ENCODE measurements at places on chromosomes 2 and 18. TPM values are rescaled to one million over a fixed set of nuclear protein-coding genes. Genes with fewer than 3 reads are reported as not detected.

DNA sequence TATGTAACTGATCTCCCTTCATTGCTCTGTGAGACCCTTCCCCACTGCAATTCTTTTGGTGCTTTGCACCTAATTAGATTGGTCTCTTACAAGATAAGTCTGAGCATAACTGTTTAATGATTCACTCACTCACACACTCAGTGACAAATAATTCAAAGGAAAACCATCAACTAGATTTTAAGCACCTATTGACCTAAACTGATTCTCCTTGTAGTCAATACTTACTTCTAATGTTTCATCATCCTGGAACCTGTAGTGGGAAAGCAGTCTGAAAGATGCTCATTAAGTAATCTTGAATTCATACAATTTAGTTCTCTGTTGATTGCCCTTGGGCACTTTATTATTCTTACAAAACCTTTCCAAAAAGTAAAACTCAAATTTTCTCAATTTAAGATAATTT lies 74.3 kb upstream of the COL5A2 start:
- H3K27ac ChIP-seq, result no peak overlapping the region
- H3K36me3 ChIP-seq, result no peaks in the 10 kb centered on the region
- no peak overlapping the region for H3K4me3 ChIP-seq
- no peaks in the 10 kb centered on the region for H3K27me3 ChIP-seq
- no peak for DNase-seq

DNA sequence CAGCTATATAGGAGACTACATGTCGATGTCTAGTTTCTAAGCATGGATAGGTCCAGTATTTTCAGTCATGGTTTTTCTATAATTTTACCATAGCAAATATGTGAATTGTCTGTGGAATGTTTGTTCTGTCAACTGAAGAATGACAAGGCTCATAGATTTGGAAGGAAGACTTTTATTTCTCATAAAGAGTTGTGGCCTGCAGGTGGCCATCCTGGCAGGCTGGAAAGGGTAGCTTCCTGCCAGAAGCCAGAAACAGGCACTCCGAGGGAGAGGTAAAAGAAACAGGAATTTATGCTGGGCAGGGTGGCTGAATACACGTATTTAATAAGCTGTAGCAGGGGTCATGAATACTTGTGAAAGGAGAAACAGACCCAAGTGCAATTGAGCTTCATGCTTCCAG lies 182.1 kb downstream of the PARD3B start:
- H3K27ac ChIP-seq, result no peak overlapping the region
- no peaks in the 10 kb centered on the region for H3K27me3 ChIP-seq
- DNase-seq, result no peak
- no peak overlapping the region for H3K4me3 ChIP-seq
- H3K4me1 ChIP-seq, result no peaks in the 10 kb centered on the region

- H3K27me3 ChIP-seq, result no peaks in the 10 kb centered on the region
- no peak overlapping the region for H3K4me3 ChIP-seq
- DNase-seq, result no peak
- peaks cover 79% of the 10 kb centered on the region for H3K4me1 ChIP-seq
- no peak overlapping the region for H3K27ac ChIP-seq
Observed at GRCh38 chr2:25281941-25282340, 59.8 kb downstream of the DNMT3A start.

Gene SLC23A3
- 8.7 TPM for total RNA-seq

- DNase-seq, result no peak
- no peaks in the 10 kb centered on the region for H3K27me3 ChIP-seq
- no peaks in the 10 kb centered on the region for H3K36me3 ChIP-seq
- H3K27ac ChIP-seq, result no peak overlapping the region
Observed at GRCh38 chr18:34767601-34768027, 57.5 kb downstream of the DTNA start.

Gene EEF1B2
- 803 TPM for total RNA-seq

GRCh38 chr2:234292205-234292961 lies 204.5 kb downstream of the ARL4C start:
- DNase-seq, result peak; percentile 68
- H3K27me3 ChIP-seq, result no peaks in the 10 kb centered on the region
- peak overlapping the region; percentile 19 for H3K4me3 ChIP-seq
- peaks cover 62% of the 10 kb centered on the region for H3K4me1 ChIP-seq
- peak overlapping the region; percentile 100 for H3K27ac ChIP-seq
- no peaks in the 10 kb centered on the region for H3K36me3 ChIP-seq

DNA sequence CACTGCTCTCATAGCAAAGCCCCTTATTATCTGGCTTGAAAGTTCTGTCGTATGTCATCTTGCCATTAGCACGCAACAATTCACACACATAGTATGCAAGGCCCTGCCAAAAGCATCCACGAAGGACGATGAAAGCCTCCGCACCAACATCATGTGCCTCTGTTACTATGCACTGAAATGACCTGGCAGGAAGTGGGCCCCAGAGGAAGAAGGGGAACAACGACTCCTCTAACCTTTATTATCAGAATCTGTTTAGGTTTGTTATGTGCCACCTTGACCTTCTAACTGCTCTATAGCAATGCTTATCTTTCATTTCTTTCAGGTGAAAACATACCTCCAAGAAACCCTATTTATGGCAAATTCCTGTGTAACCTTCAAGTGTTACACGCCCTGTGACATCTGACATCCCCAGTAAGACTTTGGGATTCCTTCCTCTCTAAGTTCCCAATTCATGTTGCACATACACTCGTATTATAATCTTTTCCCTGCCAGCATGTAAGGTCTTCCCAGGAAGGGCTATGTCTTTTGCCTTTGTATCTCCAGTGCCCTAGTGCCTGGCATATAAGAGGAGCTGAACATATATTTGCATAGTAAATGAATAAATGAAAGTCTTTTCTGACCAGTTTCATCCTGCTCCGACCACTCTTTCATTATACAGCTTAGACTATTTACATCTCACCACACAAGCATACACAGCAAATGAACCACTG lies 7.0 kb upstream of the NDUFV2 start:
- peak overlapping the region; percentile 83 for H3K27ac ChIP-seq
- H3K4me3 ChIP-seq, result peak overlapping the region; percentile 19
- peak; percentile 56 for DNase-seq
- no peaks in the 10 kb centered on the region for H3K27me3 ChIP-seq
- no peaks in the 10 kb centered on the region for H3K36me3 ChIP-seq

Gene DSC1
- 1.5 TPM for total RNA-seq

DNA sequence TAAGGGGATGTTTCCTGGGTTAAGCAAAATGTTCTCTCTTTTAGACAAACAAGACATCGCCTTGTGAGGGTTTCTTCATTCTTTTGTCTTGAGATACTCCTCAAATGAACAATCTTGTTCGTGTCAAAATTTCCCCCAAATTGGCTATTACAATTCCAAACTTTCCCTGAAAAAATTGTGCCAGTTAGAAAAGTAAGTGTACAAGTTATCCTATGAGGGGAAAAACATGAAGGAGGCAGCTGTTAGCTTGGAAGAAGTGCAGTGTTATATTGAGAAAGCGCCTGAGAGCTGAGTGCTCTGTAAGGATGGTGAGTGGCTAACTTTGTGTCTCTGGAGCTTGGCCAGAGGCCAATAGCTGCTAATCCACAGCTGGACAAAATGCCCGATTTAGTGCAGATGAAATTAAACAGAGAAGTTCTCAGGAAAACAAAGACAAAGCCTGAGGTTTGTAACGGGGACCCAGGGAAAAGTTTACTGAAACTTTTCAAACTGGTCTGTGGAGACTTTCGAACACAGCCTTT lies 14.1 kb upstream of the PLEKHH2 start:
- no peaks in the 10 kb centered on the region for H3K36me3 ChIP-seq
- H3K4me1 ChIP-seq, result no peaks in the 10 kb centered on the region
- H3K4me3 ChIP-seq, result no peak overlapping the region
- no peak overlapping the region for H3K27ac ChIP-seq
- no peaks in the 10 kb centered on the region for H3K27me3 ChIP-seq
- no peak for DNase-seq

Gene ALPG
- not detected for total RNA-seq

Gene UGT1A8
- total RNA-seq, result not detected

DNA sequence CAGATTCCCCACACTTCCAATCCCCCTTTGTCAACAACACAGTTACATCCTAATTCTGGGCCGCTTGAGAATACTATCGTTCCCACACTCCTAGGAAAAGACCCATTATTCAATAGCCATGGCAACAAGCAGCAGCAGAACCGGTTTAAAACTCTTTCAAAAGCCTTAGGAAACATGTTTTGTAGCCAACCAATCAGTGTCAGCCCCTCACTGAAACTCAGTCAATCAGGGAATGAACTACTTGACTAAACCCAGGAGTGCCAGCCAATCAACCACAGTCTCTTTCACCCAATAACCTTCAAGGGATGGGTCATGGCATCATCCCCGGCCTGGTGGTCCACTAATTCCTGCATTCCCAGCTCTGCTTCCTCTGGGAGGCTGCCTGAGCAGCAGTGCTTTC lies 204.8 kb upstream of the HS6ST1 start:
- H3K27me3 ChIP-seq, result no peaks in the 10 kb centered on the region
- H3K36me3 ChIP-seq, result no peaks in the 10 kb centered on the region
- no peaks in the 10 kb centered on the region for H3K4me1 ChIP-seq

Gene PROM2
- total RNA-seq, result 0.39 TPM

GRCh38 chr18:31275722-31276463 lies 42.1 kb upstream of the DSG1 start:
- no peak for DNase-seq
- H3K4me1 ChIP-seq, result no peaks in the 10 kb centered on the region
- no peak overlapping the region for H3K4me3 ChIP-seq
- H3K27me3 ChIP-seq, result no peaks in the 10 kb centered on the region

Gene SERPINB12
- total RNA-seq, result not detected

Gene RAB27B
- 4.3 TPM for total RNA-seq

DNA sequence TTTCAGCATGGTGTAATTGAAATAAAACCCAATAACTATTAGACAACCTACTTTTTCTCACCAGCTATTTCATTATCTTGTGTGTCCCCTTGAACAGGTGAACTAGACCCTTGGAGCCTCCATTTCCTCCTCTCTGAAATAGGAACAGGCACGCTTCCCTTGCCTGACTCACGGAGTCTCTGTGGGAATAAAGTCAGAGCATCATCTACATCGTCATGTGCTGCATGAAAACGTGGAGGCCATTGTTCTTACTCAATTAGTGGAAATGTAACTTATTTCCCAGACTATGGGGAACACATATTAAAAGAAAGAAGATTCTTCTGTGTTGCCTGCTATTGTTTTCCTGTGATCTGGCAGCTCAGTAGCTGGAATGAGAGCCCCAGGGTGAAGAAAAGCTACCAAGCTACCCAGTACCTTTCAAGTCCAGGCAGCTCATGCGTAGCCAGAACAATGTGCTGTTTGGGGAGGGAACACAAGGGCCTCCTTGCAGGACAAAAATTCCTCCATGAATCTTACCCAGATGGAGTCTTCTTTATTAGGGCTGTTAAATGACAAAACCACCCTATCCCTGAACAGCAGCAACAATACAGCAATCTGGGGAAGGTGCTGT lies 59.8 kb downstream of the SOX11 start:
- DNase-seq, result no peak
- no peaks in the 10 kb centered on the region for H3K4me1 ChIP-seq
- H3K36me3 ChIP-seq, result no peaks in the 10 kb centered on the region
- peaks cover 3% of the 10 kb centered on the region for H3K27me3 ChIP-seq
- no peak overlapping the region for H3K4me3 ChIP-seq

DNA sequence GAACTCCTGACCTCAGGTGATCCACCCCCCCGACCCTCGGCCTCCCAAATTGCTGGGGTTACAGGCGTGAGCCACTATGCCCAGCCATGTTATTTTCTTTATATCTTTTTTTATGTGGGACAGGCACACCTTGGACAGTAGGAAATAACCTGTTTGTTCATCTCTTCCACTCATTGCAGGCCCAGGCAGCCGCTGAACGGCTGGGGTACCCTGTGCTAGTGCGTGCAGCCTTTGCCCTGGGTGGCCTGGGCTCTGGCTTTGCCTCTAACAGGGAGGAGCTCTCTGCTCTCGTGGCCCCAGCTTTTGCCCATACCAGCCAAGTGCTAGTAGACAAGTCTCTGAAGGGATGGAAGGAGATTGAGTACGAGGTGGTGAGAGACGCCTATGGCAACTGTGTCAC lies 8.4 kb downstream of the CAD start:
- no peaks in the 10 kb centered on the region for H3K27me3 ChIP-seq
- H3K4me3 ChIP-seq, result no peak overlapping the region
- H3K27ac ChIP-seq, result no peak overlapping the region
- H3K4me1 ChIP-seq, result no peaks in the 10 kb centered on the region
- DNase-seq, result no peak

DNA sequence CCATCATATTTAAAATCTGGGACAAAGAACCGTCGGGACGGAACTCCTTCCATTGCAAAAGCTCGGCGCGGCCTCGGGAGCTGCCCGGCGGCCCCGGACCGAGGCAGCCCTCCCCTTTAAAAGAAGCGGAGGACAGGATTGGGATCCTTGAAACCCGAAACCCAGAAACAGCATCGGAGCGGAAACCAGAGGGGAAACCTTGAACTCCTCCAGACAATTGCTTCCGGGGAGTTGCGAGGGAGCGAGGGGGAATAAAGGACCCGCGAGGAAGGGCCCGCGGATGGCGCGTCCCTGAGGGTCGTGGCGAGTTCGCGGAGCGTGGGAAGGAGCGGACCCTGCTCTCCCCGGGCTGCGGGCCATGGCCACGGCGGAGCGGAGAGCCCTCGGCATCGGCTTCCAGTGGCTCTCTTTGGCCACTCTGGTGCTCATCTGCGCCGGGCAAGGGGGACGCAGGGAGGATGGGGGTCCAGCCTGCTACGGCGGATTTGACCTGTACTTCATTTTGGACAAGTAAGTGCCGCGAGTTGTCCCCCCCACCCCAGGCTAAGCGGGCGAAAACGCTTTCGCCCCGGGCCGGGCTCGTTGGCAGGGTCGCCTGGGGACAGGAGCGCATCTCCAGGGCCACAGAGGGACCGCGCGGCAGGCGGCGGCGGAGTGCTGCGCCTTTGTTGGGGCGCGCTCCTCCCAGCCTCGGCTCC lies at the start of gene ANTXR1:
TSS of gene ANTXR1 (plus strand) at position 38 of the 698 bp plus-strand sequence. CDS start at position 359, 321 bp downstream.
- H3K27me3 ChIP-seq, result peaks cover 36% of the 10 kb centered on the region
- peak; percentile 10 for DNase-seq
- peak within 1 kb of the TSS; percentile 91 for H3K4me3 ChIP-seq
- H3K4me1 ChIP-seq, result peaks cover 18% of the 10 kb centered on the region

GRCh38 chr2:216519154-216519762 lies 20.6 kb downstream of the RPL37A start:
- no peaks in the 10 kb centered on the region for H3K36me3 ChIP-seq
- H3K4me1 ChIP-seq, result no peaks in the 10 kb centered on the region
- no peak overlapping the region for H3K4me3 ChIP-seq

Gene SELENOI
- 24.3 TPM for total RNA-seq

DNA sequence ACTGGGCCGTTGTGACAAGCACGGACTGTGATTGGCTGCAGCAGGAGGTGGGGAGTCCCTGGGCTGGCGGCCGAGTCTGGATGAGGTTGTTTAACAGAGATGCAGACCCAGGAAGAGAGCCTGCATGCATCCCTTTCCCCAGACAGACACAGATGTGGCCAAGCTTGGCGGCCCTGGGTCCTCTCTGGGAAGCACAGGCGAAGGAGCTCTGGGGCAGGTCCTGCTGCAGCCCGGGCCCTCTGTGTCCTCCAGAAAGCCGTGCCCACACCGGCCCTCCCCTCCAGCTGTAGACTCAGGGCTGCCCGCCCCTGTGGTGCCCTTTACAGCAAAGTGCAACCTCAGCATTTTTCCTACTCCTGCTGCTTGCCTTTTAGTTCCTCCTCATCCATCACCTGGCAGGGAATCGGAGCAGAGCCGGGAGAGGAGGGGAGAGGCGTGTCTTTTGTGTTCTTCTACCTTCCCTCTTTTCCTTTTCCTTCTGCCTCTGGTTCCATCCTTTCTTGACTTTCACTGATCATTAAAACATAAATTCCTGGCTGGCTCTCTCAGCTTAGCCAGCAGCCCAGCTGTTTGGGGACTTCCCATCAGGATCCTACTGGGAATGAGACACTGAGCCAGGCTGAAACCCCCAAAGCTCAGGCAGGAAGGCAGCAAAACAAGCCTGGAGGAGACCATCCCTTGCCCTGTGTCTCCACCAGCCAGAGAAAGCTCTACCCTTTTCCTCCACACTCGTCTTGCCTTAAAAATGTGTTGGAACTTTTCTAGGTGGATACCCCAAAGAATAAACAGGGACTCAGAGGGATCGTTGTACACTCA lies 75.0 kb downstream of the CTIF start:
- no peak overlapping the region for H3K27ac ChIP-seq
- no peak for DNase-seq
- no peaks in the 10 kb centered on the region for H3K4me1 ChIP-seq
- H3K36me3 ChIP-seq, result no peaks in the 10 kb centered on the region
- H3K4me3 ChIP-seq, result no peak overlapping the region

Data from T-cell (primary cell).